M059J (cell line): ENCODE measurements at places on chromosomes 6 and 20. TPM values are rescaled to one million over a fixed set of nuclear protein-coding genes. Genes with fewer than 3 reads are reported as not detected.

The SRSF12 gene
- not detected in 2 replicates for total RNA-seq

The AGPAT1 gene
- 101 and 120 TPM in 2 replicates for total RNA-seq

The DEFB123 gene
- total RNA-seq: not detected in 2 replicates

The VWA7 gene
- 0.94 and 1.8 TPM in 2 replicates for total RNA-seq

The IRF4 gene
- total RNA-seq: 0.02 TPM in 1 of 2 replicates, not detected in the other

The DEFB126 gene
- total RNA-seq: not detected in 2 replicates

The GNMT gene
- 0.54 TPM in 1 of 2 replicates, not detected in the other for total RNA-seq

The TCP11 gene
- not detected in 2 replicates for total RNA-seq

The GABRR2 gene
- total RNA-seq: 0.25 TPM in 1 of 2 replicates, not detected in the other
